ENCODE measurements at places on chromosomes 5 and 9.

DNA sequence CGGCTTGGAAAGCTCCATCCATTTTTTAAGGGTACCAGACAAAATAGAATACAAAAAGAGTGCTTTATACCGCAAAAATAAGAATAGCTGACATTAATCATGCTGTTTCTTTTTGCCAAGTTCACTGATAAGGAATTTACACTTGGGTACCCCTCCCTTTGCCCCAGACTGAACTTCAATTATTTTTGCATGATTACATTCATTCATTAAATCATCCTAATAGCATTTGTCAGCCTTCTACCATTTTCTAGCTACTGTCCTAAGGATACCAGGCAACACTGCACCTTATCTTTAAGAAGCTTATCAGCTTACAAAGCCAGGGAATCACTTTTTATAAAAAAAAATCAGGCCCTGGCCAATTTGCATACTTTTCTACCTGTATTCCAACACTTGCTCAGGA lies 48.4 kb downstream of the YIPF5 start:
- DNase-seq = no peak

DNA sequence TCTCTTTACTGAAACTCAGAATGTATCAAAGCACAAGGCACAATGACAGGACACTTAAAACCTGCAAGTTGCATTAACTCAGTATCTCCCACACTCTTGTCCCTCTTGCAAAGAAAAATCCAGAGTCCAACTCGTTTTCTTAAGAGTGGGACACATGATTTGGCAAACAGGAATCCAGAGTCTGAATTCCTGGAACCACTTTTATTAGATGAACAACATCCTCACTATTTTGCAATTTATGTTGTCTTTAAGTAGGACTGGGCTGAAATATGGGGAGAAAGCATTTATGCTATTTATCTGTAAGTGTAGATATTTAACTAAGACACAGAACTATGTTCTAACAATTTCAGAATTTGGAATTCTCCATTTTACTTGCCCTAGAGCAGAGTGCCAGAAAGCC lies 69.1 kb downstream of the ABCA1 start:
- no peak for DNase-seq

DNA sequence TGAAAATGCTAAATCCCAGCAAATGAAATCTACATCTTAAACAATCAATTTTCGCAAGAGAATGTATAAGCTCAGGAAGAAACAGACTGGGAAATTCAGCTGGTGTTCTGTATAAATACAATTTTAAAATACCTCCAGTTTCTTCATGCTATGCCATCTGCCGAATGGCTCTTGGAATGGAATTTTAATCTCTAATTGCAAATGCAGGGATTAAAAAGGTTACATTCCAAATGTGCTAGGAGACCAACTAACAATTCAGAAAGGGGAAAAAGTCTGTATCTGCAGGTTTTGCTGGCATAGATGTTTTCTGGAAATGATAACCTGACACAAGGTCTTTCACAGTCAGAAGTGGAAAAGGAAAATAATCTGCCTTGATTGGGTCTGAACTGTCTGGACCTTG lies 379.7 kb downstream of the MAT2B start:
- no peak for DNase-seq

GRCh38 chr9:14542071-14542470 lies 151.2 kb downstream of the ZDHHC21 start:
- no peak for DNase-seq

DNA sequence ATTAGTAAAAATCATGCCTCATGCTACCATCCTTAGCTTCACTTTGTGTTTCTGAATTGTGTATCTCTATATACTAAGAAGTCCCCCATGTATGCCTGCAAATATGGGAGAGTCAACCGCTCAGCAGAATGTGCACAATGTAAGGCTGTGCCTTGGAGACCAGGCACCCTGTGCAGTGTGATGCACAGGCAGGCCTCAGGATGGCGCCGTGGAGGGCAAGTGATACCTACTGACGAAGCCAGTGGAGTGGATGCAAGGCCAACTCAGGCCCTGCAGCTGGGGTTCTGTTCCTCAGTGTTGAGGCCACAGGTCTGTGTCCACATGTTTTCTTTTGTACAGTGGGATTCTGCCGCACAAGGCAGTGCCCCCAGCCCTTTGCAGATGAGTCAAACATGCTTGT lies 28.4 kb downstream of the SYK start:
- no peak for DNase-seq

DNA sequence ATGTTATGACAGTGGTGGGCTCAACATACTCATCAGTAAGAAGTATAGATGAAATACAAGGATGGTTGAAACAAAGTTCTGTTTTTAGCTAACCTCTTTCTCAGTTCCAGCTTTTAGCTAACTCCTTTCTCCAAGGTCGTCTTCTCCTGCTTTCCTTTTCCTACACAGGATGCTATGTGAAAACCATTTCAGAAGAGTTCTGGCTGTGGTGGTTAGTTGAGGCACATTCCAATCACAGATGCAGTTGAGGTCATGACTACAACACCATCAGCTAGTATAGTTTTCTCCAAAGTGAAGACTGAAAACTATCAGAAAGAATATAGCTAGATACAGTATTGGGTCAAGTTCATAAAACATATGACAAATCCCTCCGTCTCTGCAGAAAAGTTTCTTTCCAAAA lies 477.7 kb upstream of the C9orf72 start:
- DNase-seq = no peak

GRCh38 chr5:150595466-150596031 lies 44.9 kb upstream of the SYNPO start:
- DNase-seq = no peak

GRCh38 chr9:96183751-96184150 lies 118.2 kb downstream of the HSD17B3 start:
- DNase-seq = no peak

- DNase-seq = no peak
Observed at GRCh38 chr9:134101623-134102149, 33.9 kb upstream of the BRD3 start.

DNA sequence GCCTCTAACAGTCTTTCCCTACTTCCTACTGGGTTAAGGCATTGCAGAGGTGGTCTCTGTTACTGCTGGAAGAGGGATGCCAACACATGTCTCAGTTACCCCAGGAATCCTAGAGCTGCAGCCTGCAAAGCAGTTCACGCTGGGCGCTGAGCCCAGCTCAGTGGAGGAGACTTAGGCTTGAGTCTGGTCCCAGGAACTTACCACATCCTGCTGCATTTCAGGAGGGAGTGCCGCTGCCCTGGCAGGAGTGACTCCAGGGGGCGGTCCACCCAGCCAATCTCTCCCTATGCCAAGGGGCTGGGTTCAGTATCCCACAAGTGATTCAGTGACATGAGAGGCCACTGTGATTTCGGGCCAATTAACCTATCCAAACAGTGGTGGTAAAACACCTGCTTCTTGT lies 7.6 kb downstream of the TTC16 start:
- no peak for DNase-seq

DNA sequence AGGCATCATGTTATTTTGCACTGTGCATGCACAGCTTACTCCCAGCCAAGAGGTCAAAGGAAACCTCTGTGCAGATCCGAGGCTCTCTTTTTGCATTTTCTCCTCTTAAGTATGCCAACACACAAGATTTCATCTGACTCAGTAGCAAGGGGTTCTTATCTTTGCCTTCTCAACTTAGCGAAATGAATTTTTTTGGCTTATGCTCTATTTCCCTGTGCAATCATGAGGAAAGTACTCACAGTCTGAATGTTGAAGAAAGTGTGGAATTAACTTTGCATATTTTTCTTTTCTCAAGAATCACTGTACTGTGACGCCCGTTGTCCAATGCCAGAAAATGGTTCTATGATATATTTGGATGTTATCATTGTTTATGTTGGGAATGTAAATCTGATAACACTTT lies 173.5 kb upstream of the FBXL7 start:
- no peak for DNase-seq

- no peak for DNase-seq
Observed at GRCh38 chr5:87853541-87853940, 415.1 kb downstream of the TMEM161B start.

DNA sequence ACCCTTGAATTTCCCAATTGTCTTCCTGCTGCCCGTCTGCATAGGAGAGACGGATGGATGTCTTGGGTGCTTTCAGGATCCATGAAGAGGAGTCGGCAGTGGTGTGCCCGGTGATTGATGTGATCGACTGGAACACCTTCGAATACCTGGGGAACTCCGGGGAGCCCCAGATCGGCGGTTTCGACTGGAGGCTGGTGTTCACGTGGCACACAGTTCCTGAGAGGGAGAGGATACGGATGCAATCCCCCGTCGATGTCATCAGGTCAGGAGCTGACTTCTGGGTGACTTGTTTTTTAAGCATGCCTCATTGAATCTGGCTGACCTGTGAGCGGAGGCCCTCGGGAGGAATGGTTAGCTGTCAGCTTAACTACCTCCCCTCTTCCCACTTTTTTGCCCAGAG lies 24.2 kb downstream of the GALNT12 start:
- DNase-seq = no peak

DNA sequence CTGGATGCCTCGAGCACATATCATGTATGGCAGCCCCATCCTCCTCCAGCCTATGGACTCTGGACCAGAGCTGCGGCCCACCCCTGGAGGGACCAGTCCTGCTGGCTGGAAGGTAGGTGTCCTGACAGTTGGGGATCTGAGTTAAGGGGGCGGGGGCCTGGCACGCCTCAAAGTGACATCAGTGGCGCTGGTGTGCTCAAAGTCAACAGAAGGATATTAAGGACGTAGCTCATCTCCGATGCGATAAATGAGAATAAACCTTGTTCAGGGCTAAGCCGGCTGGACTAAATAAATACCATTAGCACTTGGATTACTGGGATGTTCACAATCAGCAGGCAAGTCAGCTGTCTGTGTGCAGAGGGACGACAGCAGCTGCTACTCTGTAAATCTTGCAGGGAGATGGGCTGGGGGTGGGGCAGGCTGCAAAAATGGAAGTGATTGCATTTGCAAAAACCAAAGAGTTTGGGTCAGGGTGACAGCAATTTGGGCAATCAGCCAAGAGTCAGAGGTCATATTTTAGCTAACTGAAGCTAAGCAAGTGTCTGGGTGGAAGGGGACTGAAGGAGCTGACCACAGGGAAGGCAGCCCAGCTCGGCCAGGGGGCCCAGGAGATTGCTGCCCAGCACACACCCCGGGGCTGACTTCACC lies 80.0 kb upstream of the LRRTM2 start:
- DNase-seq = no peak

GRCh38 chr9:123686829-123687192 lies 243.1 kb downstream of the DENND1A start:
- no peak for DNase-seq

DNA sequence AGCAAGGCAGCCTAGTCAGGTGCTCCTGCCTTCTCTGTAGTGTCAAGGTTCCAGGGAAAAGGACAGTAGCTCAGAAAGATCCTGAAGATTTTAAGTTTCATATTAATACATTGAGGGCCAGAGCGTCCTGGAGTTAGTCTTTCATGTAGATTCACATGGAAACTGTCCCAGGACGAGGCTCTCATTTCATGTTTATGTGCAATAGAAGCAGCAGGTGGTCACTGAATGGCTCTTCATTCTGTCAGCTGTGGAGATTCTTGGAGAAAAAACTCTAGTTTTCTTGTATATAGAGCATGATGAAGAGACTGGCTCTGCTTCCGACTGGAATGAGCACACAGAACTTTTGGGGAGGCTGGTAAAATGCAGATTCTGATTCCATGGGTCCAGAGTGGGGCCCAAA lies 54.3 kb downstream of the MEGF10 start:
- DNase-seq = no peak

DNA sequence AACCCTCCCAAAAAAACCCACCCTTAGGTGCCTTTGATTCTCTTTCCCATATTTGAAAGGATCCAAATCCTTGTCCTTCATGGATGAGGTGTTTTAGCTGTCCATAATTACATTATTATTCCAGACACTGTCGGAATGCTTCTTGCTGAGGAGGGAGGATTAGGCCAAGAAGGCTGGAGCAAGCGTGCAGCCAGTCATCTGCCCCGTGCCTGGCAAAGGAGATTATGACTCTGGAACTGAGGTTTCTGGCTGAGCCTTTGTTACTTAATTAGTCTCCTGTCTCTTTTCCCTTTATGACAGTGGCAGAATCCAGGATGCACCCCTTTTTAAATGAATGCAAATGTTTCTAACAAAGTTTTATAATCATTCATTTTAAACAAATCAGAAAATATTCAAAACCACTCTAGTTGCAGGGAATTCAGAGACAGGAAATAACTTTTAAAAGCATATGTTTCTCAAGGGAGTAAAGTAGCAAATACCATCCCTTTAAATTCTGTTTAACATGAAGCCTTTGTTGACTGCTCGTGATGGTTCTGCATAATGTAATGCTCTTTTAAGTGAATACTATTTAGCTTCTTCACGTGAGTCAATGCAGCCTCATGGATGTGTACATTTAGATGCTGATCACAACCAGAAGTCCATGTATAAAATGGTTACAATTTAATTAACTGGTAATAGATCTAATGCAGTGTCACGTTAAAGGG lies 69.8 kb downstream of the GALNT10 start:
- DNase-seq = no peak

GRCh38 chr5:77029376-77029885 lies 773 bp upstream of the AGGF1 start:
- DNase-seq = no peak

DNA sequence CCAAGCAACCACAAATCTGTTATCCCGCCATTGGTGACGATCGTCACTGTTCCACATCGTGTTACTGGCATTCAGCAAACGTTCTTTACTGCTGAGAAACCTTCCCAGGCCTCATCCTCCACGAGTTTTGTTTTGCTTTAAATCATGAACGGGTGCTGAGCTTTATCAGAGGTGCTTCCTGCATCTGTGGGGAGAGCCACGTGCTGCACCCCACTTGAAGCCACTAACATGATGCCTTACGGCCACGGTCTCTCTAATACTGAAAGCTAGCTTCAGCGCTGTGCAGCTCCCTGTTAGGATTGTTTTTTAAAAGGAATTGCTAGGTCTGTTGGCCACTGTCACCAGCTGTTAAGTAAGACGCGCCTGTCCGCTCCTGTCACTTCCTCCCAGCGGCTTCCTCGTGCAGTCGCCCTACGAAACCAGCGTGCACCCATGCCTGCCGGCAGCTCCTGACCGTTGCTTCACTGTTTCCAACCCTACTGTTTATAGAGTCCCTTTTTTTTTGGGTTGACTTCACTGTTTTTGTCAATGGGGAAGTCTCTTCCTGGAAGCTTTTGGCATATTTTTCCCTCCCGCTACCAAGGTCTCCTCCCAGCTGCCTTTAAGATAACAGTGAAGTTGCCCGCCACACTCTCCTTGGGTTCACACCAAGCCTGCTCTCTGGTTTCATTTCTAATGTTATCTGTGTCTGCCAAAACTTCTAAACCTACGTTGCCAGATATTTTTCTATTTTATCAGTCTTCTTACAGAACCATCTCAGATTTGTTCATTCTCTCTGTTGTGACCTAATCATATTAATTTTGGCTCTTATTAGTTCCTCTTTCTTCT lies 20.3 kb downstream of the LPCAT1 start:
- no peak for DNase-seq
